ENCODE measurements at places on chromosomes 13 and 19.

- DNase-seq = peak; percentile 61
These were observed 70.5 kb downstream of the GADD45B start for GRCh38 chr19:2546128-2547032.

GRCh38 chr13:81738364-81738763 is 1397.4 kb upstream of the SPRY2 start:
- DNase-seq = no peak

- no peak for DNase-seq
These were observed 6.2 kb upstream of the RETN start for GRCh38 chr19:7662657-7663056.

DNA sequence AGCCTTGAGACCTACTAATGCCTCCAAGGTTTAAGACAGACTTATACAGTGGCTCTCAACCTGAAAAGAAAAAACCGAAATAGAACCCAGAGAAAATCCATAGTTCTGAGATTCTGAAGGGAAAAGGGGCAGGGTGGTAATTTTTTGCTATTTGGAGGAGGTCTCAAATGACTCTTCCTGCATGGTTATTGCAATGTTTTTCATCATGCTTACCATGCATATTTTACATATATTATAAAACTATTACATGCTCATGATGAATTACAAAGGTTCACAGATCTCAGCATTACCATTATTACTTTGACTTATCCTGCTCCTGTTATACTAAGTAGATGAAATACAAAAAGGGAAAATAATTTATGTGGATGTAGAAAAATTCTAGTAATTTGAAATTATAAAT is 47.6 kb downstream of the N4BP2L2 start:
- no peak for DNase-seq

DNA sequence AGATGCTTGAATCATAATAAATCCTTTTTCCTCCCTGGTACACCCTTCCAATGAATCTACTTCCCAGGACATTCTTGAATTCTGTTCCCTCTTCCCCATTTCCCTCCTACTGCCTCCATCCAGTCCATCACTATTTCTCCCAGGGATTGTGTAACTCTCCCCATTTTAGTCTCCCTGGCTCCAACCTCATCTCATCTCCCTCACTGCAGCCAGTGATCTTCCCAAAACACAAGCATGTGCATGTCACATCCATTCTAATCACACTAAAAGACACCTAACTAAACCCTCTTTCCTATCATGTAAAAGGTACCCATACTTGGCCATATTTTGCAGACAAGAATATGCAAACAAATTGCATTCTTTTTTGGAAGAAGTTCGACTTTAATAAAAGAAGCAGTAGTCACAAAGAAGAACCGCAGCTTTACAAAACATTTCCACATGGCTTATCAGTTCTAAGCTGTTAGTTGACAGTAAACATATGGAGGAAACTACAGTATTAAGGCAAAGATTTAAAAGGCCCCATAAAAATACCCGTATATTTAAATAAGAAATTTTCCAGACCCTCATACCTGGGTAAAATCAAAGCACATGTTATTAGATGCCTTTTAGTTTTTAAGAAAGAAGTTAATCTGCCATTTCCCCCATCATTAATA is 111.0 kb downstream of the KCTD12 start:
- DNase-seq = no peak

DNA sequence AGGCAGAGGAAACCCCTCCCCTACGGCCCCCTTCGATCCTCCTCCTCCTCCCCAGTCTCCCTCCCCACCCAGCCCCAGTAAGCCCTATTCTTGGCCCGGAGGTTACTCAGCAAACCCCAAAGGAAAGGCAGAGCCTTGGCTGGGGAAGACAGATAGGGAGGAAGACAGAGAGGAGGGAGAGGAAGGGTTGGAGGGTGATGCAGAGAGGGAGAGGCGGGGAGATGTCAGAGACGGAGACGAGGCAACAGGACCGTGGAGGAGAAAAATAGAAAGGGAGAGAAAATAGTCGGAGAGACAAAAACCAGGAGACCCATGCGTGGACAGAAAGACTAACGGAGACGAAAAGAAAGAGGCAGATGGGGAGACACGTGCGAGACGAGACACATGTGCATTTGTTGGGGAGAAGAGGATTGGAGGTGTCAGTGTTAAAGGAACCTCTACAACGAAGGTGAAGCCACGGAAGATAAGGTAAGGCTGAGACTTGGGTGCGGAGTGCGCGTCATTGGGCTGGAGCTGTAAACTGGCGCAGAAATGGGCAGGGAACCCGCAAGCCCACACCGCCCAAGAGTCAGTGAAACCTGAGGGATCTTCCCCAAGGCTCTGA is 2.9 kb downstream of the TGFB1 start:
- DNase-seq = peak; percentile 54

DNA sequence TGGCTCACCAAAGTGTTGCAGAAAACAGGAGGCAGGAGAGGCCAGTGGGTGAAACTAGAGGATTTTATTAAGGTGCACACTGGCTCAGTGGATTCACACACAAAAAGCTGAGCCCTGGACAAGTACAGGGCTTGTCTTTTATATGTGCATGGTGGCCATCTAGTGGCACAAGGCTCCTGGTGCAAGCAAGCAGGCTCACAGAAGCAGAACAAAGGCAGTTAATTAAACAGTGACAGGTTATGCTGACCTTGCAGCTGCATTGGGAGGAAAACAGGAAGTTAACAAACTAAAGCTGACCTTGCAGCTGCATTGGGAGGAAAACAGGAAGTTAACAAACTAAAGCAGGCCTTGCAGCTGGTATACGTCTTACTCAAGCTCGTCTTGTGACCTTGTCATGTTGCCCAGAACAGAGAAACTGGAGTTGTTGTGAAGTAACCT is 65.3 kb upstream of the ZNF681 start:
- DNase-seq = peak; percentile 94

DNA sequence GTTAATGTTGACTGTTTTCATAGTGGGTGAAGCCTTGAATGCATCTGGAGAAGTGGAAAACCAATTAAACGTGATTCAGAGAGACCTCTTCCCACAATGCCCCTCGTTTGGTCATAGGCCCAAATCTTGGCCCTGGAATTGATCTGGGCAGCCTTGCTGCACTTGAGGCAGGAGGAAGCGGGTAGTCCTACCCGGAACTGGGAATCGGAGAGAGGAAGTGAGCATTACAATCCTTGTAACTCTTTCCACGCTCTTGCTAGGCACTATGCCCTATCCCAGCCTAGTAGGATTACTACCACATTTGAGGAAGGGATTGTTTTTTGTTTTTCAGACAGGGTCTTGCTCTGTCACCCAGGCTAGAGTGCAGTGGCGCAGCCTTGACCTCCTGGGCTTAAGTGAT is 3.6 kb downstream of the KCNK6 start:
- no peak for DNase-seq

- no peak for DNase-seq
These were observed 11.3 kb downstream of the DDX39A start for GRCh38 chr19:14407605-14408484.

- DNase-seq = no peak
These were observed 10.3 kb downstream of the TBCB start for GRCh38 chr19:36125557-36125956.

DNA sequence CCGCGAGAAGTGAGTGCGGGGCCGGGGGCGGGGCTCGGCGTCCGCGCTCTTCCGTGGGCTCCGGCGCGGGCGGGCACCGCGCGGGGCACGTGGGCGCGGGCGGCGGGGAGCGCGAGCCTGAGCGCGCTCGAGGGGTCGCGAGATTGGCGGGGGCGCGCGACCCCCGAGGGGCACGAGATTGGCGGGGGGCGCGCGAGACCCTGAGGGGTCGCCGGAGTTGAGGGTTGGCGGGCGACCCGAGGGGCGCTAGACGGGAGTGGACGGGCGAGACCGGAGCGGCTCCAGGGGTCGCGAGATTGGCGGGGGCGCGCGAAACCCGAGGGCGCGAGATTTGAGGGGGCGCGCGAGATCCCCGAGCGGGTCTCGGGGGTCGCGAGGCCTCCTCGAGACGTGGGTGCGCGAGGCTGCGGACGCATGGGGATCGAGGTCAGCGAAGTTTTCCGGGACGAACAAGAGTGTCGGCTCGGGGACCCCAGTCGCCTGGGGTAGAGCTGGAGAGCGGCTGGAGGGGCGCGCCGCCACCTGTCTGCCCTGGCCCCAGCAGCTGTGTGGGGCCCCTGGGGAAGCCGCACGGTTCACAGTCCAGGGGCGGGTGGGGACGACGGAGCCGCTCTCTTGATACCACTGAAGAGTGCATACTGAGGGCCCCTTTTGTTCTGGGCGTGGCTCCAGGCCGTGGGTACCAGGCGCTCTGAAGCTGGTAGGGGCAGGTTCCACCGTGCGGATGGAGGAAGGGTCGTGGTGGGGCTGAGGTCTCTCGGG is 682 bp downstream of the SSBP4 start:
- DNase-seq = no peak

GRCh38 chr19:45179072-45179891 is 698 bp downstream of the BLOC1S3 start:
- no peak for DNase-seq

- no peak for DNase-seq
These were observed 442 bp downstream of the REXO1 start for GRCh38 chr19:1847684-1848398.

DNA sequence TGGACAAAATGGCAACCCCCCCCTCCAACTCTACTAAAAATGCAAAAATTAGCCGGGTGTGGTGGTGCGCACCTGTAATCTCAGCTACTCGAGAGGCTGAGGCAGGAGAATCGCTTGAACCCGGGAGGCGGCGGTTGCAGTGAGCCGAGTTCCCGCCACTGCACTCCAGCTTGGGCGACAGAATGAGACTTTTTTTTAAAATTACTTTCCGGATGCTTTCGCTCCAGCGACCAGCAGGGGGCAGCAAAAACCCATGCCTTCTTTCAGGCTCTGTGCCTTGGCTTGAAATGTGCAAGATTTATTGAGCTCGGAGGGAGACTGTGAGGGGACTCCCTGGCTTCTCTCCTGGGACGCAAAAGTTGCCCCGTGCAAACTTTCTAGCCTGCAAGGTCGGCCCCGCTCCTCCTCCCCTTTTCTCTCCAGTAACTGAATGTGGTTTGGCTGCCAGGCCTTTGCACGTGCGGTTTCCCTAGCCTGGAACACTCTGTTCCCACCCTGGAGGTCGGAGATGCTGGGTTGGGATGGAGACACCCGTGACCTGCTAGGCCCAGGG is 61.4 kb upstream of the NFIC start:
- DNase-seq = peak; percentile 90

DNA sequence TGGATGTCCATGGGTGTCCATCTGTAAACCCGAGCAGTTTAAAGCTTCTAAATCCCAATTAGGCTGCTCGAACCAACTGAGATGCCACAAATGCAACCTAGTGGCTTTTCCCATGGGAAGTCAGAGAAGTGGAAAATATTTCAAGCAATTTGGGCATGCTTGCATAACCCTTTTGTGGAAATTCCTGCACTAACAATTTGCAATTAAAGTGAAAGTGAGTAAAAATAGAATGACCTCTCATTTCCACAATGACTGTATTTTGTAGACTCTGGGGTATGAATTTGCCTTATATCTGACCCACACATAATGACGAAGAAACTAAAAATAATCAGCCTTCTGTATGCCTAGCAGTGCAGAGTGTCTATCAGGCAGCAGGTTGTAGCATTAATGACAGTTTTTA is 91.8 kb upstream of the TSC22D1 start:
- DNase-seq = no peak

GRCh38 chr13:111662451-111662850 is 342.0 kb downstream of the TEX29 start:
- no peak for DNase-seq

DNA sequence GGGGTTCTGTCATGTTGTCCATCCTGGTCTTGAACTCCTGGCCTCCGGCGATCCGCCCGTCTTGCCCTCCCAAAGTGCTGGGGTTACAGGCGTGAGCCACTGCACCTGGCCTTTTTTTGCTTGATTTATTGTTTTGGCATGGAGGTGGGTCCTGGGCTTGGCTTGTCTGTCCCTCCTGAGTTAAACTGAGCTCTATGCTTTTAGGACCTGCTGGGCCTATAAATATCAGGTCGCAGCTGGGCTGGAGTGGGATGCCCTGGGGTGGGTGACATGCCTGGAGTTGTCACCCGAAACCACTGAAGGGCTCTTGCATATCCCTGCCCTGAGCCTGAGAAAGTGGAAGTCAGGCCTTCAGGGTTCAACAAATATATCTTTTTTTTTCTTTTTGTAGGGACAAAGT is 5.5 kb downstream of the ARRDC5 start:
- no peak for DNase-seq

GRCh38 chr13:34207872-34208271 is 389.9 kb downstream of the RFC3 start:
- no peak for DNase-seq

- DNase-seq = no peak
These were observed 12.5 kb downstream of the IL12RB1 start for GRCh38 chr19:18074192-18074591.

GRCh38 chr13:63010072-63010658 is 1594.5 kb upstream of the PCDH20 start:
- no peak for DNase-seq

- peak; percentile 49 for DNase-seq
These were observed 2.3 kb upstream of the N4BP2L1 start for GRCh38 chr13:32430018-32430747.

DNA sequence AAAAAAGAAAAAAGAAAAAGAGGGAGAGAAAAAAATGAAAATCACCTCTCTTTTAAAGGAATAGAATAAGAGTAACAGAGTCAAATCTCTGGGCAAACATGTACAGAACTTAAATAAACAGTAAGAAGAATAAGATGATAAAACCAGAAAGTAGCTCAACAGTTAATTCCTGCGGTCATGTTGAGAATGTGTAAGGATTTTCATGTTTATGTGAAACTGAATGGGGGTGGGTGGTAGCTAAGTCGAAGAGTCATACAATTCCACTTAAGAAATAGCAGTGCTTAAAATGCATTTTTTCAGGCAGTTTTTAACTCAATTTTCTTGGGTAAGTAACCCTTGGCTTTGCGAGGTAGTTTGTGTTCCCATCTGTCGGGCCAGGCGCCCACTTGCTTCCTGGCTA is 60.9 kb downstream of the PEX11G start:
- DNase-seq = no peak

DNA sequence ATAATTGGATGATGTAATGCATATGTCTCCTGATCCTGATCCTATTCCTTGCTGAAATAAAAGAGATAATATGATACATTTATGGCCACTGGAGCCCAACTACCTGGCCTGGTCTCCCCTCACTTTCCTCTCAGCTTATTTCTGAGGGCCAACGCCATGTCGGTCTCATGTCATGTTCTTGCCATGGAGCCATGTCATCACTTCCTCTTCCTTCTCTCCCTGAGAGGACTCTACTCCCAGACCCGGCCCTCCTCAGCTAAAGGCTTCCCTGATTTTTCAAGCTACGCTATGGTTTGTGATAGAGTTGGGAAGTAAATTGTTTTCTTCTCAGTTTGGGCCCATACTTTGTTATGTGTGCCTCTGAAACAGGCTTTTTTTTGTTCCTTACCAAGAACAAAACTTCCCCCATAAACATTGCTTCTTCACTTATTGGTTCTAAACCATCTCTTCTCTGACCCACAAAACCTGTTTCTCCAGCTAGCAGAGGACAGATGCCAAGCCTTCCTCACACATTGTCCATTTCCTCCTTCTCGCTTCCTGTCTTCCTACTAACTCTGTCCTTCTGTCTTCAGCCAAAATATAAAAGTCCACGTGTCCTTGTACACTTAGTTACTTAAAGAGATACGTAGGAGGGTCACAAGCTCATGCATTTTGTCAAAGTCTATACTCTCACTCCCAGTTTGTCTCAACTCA is 319.9 kb upstream of the DACH1 start:
- no peak for DNase-seq

GRCh38 chr13:71320452-71320851 is 546.6 kb downstream of the DACH1 start:
- peak; percentile 34 for DNase-seq

GRCh38 chr13:25037057-25037813 is 58.7 kb upstream of the PABPC3 start:
- DNase-seq = peak; percentile 47

- DNase-seq = no peak
These were observed 51.0 kb downstream of the DIAPH3 start for GRCh38 chr13:60112771-60113170.

- no peak for DNase-seq
These were observed 798 bp upstream of the COX6B2 start for GRCh38 chr19:55355213-55355821.
